ENCODE measurements at places on chromosomes 2 and 18.
A peak's percentile ranks its signal among the peaks of the same experiment; 100 is the strongest.

DNA sequence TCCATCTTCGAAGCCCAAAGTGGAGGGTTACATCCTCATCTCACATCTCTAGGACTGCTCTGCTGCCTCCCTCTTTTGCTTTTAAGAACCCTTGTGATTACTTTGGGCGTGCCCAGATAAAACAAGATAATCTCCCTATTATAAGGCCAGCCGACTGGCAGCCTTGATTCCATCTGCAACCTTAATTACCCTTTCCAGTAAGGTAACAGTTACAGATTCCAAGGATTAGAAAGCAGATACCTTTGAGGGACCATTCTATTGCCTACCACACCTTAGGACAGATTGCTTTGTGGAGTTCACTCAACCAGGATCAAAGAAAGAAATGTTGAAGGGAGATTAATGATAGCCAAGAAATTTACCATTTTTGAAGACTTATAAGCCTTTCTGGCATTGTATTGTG lies 250.8 kb upstream of the ACVR2A start:
- DNase-seq, result no peak

- DNase-seq, result no peak
These were observed 127.6 kb downstream of the TDRD15 start for GRCh38 chr2:21251216-21251980.

- DNase-seq, result no peak
These were observed 43.1 kb upstream of the HDAC4 start for GRCh38 chr2:239443666-239444567.

DNA sequence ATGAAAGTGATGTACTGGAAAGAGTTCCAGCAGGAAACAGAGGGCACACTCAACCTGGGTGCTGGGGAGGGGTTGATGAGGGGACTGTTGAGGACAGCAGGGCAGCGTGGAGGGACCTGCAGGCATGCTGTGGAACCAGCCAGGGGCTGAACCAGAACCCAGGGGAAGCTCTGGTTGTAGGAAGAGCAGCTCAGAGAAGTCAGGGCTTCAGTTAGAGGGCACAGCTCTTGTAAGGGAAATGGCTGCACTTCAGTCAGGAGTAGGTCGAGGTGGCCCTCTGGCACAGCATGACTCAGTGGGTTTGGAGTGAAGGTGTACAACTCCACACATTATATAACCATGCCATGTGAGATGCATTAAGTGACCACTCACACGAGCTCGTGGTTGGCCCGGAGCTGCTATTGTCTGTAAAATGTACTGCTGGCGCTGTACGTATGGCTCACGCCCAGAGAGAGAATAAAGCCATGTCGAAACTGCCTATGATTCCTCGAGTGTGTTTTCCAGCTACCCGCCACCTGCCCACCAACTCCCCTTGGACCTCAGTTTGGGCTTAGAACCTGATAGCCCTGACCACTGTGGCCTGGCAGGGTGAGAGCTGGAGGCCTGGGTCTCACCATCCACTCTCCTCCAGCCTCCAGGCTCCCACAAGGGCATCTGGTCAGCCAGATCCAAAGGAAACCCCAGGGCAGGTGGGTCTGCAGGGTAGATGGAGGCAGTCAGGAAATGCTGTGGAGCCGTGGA lies 136.5 kb upstream of the HS6ST1 start:
- DNase-seq, result peak; percentile 44

DNA sequence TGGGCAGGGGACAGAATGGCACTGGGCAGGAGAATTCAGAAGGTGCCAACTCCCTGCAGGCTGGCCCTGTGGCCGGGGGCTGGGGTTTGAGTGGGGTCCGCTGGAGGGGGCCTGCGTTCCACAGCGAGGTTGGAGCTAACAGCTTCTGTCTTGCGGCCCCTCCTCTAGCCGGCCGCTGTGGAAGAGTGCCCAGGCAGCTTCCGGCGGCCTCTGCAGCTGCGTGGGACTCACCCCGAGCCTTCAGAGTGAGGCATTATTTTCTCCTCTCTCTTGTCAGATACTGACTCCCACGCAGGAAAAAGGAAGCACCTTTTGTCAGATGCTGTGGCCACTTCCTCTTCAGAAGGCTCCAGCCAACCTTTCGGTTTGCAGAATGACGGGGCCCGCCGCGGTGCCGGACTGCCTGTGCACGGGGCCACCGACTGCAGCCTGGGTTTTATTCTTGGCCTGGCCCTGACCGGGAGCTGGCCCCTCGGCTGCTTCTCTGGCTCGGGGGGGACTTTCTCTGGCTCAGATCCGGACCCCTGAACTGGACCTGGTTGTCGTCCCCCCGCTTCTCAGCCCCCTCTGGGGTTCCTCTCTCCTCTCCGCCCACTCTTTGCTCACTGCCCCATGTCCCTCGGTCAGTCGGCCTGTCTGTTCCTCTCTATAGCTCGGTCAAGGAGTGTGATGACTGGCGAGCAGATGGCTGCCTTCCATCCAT lies 40.1 kb downstream of the ARHGAP25 start:
- DNase-seq, result peak; percentile 18

- DNase-seq, result no peak
These were observed 208.4 kb upstream of the COL3A1 start for GRCh38 chr2:188765522-188766470.

GRCh38 chr2:161956738-161957137 lies 117.3 kb downstream of the DPP4 start:
- DNase-seq, result no peak

DNA sequence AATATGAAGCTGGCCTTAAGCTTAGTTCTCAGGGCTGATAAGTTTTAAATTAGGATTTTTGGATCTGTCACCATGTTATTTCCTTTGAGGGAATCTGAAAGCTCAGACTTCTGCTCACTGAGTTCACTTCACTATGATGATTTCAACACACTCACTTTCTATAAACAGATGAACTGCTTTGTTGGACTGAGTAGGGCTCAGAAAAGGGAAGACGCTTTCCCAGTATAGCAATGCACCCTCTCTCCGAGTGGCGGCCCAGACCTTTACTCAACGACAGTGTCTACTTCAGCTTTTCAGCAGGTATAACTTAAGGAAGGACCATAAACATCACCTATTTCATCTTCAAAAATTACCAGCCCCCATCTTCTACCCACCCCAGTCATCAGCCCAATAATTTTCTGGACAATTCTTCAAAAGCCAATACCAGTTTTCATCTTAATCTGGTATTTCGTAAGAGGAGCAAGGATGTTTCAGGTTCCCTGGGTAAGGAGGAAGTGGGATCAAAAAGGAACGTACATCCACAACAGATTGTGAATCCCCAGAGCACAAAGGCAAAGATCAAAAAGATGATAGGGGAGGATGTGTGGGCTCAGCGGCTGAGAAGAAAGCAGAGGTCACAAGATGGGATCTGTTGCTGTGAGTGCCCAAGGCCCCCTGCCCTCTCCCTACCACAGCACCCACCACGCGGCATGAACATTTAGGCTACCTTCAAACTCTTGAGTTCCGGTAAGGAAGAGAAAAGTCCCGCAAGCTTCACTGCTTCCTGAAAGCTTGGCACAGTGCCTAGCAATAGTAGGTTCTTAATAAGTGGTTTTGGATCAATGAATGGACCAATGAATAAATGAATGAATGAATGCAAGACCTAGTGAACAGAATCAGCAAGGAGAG lies 41.9 kb downstream of the LPIN2 start:
- DNase-seq, result no peak

- no peak for DNase-seq
These were observed 92.1 kb downstream of the TMEM18 start for GRCh38 chr2:584863-585823.

DNA sequence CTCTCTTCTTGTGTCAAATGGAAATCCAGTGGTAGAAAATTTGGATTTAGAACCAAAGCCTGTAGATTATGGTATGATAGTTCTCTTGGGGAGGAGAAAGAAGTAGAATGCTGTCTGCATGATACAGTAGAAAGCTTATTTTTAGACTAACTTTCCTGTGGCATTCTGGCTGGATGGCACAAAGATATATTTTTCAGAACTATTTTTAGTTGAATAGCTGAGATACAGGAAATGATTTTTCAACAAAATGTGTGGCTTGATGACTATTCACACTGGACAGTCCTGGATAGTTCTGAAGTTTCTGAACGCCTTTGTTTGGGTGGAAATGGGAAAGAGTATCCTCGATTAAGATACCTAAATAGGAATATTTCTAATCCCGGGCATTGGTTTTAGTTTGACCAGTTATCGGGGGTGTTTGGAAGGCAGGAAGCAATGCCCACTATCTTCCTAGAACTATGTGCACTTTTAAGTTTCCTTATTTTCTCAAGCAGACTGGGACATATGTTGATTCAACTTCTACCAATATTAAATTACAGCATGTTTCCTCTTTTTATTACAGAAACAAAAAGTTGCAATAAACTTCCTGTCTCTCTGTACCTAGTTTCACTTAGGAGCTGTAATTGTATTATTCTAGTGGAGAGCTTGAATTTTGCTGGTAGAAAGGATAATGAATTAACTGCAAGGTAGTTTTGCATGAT lies 32.1 kb downstream of the GDF7 start:
- no peak for DNase-seq

GRCh38 chr2:236712961-236713673 lies 143.5 kb downstream of the ACKR3 start:
- DNase-seq, result no peak

- DNase-seq, result no peak
These were observed 35.1 kb downstream of the MYO1B start for GRCh38 chr2:191280290-191280689.

DNA sequence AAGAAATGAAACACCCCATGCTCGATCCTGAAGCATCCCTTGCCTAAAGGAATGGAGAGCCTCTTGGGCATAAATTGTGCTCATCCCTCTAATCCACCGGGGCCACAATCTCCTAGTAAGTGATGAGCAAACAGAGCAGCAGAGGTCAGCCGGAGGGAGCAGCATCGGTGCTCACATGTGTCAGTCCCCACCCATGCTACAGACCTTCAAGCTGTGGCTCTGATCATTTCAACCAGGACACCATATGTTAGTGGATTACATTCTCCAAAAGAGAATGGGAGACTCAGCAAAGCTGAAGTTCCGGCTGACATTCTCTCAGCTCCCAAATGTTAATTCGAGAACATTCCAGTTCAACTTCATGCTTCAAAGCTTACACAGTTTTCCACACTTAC lies 75.6 kb downstream of the AAK1 start:
- DNase-seq, result no peak

Measured in posterior cingulate gyrus (tissue), 11 donors.